ENCODE measurements at places on chromosomes 13 and 19.

DNA sequence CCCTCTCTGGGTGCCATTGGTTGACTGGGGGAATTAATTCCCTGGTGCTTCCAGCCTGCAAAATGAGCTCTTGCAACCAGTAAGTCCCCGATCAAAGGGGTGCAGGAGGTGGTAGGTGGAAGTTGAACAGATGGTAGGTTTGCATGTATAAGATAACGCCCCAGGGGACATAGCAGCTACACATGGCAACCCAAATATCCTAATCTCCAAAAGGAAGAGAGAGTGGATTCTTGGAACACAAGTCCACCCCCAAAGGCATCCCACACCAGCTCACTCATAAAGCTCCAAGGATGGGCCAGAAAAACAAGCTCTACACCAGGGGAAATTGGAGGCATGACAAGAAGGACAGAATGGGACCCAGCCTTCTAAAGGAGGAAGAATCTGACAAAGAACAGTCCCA, 4.8 kb downstream of the CD209 start:
- DNase-seq, result peak; percentile 91

DNA sequence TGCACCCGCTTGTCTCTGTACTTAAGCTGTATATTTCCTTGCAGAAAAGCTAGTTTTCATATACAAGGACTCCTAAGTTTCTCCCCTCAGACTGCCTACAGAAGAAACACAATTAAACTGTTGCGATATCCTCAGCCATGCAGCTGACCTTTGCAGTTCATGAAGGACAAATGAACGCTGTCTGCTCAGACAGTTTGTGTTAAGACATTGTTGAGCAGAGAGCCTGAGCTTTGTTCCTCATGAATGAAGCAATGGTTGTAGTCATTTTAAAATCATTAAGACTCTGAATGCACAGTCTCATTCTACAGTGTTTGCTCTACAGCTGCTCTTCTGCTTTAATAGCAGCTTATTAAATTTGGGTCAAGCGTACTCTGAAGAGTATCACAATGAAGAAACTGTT, 23.2 kb upstream of the MAB21L1 start:
- DNase-seq, result no peak

GRCh38 chr19:898663-899062, 5.4 kb downstream of the RNU6-9 start:
- peak; percentile 96 for DNase-seq

DNA sequence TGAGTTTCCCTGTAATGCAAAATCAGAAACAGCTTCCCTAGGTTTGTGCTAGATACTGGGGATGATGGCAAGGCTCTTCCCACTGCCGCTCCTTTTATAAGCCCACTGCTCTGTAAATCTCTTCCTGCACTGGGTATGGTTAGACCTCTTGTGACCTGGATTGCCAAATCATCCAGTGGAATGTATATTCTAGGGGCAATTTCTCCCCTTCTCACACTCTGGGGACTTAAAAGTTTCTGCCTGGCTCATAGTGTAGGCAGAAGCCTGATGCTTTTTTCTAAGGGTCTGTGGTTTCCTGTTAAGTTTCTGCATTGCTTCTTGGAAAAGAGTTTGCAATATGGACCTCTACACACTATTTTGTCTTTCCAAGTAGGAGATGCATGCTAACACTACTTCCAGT, 1582.0 kb upstream of the PCDH20 start:
- DNase-seq, result no peak

- DNase-seq, result no peak
Measured at GRCh38 chr19:7579182-7579581, 16.5 kb upstream of the CAMSAP3 start.

DNA sequence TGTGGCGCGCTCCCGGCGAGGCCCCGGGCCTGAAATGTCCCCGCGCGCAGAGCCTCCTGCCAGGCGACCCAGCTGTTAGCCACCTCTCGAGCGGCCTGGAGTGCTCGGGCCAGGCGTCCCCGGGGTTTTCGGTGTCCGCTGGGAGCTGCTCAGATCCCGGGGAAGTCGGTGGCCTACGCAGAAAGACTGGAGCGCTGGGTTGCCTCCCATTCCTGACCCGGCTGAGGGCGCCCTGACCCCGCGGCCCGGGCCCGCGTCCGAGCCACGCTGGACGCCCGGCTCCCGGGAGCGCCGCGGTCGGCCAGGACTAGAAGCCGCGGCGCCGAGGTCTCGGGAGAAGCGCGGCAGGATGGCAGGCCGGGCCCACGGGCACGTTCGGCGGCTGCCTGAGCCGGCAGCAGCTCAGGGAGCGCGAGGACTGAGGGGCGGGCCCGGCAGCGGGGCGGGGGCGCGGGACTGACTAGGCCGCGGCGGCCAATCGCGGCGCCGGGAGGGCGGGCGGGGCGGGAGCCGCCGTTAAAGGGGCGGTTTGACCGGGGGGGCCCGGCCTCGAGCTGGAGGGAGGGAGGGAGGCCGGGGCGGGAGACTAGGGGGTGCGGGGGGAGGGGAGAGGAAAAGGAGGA, 1.3 kb upstream of the ZIC2 start:
- DNase-seq, result peak; percentile 92

GRCh38 chr13:58953638-58954037, 1210.1 kb downstream of the DIAPH3 start:
- DNase-seq, result no peak

GRCh38 chr19:56566904-56567273, 379 bp upstream of the ZNF470 start:
- peak; percentile 4 for DNase-seq

- DNase-seq, result no peak
Measured at GRCh38 chr13:88376760-88377388, 705.7 kb downstream of the SLITRK5 start.

DNA sequence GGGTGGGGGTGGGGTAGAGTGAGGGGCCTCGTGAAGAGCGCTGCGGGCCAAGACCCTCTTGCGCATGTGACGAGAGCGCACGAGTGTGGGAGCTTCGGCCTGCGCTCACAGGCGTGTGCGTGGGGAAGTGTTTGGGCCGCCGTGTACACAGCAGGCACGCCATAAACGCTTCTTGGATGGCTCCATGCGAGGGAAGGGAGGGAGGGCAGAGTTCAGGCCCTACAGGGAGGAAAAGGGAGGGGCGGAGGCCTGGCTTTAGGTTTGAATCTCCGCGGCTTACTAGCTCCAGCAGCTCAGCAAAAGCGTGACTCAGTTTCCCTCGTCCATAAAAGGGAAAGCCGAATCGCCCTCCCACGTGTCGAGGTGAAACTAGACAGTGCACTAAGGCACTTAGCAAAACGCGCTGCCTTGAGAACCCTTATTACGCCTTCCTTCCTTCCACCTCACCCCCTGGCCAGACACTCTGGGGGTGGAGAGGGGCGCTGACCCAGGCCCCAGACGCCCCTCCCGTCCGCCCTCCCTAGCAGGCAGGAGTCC, 12.5 kb downstream of the GADD45B start:
- DNase-seq, result no peak

- no peak for DNase-seq
Measured at GRCh38 chr13:112819111-112819510, 129.3 kb downstream of the ATP11A start.

DNA sequence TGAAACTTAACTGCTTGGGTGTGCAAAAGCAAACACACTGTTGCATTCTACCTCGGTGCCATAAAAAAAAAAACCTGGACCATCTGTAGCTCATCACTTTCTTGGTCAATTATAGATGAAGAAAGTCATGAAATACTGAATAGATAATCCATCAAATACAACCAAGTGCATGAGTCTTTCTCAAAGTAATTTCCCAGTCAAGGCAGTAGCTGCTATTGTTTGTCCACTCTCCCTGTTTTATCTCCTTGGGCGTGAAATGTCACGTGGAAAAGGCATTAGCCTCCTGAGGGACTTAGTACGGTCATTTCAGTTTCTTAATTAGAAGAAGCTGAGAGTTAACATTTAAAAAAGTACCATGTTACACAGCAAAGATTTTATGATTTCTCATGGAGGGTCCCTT, 1697.9 kb downstream of the PCDH9 start:
- DNase-seq, result no peak
